ENCODE measurements at places on chromosomes 2 and 18.

- no peak for ATAC-seq
Observed at GRCh38 chr2:106113361-106113966, 80.6 kb downstream of the UXS1 start.

DNA sequence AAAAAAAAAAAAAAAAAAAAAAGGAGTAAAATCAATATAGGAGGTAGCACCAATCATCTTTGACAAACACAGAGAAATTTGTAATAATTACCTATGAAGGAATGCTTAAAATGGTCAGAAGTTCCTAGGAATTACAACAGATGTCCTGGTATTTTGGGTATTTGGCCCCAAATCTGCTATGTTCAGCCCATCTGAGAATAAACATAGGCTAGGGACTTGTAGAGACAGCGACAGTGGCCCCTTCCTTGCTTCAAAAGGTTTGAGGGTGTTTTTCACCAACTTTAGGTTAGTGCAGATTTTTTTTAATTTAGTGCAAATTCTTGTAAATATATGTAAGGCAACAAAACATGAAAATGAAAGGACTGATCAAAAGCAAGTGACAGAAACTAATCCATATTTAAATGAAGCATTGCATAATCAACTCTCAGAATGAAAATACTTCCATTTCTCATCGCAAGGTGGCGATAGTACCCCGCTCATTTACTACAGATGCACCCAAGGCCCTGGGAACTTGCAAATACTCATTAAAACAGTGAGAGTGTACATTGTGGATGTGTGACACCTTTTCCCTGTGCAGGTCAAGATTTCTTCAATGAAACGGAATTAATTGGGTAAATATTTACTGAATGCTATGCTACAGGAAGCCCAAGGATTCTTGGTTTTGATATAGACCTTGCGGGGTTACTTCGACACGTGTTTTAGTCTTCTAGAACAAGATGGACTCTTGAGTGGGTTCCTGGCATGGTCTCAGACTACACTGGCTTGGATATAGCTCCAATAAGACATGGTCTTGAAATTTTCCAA, 44.6 kb downstream of the FAM124B start:
- ATAC-seq: peak; percentile 58

GRCh38 chr2:24471662-24472061, 19.4 kb upstream of the NCOA1 start:
- no peak for ATAC-seq

DNA sequence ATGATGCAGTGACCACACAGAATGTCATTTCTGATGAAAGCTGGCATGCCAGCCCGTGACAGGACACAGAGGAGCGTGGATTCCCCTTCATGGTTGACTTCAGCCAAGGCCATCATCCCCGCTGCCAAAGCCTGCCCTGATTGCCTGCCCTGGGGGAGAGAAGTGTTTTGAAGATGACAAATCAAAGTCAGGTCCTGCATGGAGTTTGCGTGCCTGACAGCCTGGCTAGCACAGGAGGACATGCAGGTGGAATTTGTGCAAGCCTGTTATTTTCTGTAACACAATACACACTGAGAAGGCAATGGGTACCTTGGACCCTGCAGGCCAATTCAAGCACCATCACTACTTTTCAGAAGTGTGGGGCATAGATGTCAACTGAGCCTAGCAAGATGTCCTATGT, 5.4 kb upstream of the IL1R2 start:
- no peak for ATAC-seq

DNA sequence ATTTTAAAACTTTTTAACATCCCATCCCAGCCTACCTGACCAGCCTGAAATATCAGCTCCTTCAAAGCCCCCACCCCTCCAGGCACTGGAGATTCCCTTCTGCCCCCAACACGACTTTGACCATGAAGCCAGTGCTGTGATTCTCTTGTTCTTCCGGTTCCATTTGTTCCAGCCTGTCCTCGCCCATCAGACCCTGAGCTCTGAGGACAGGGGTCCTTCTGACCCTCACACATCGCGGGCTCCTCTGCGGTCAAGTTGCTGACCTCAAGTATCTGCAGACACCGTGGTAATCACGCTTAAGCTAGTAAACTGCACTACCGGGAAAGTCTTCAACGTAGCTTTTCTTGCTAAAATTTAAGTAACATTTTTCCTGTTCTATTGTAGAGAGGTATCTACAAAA, 282.2 kb upstream of the SALL3 start:
- no peak for ATAC-seq

GRCh38 chr2:157899125-157899839, 23.2 kb upstream of the ACVR1 start:
- ATAC-seq: peak; percentile 65

- ATAC-seq: no peak
Observed at GRCh38 chr2:54465143-54465542, 9.0 kb downstream of the SPTBN1 start.

DNA sequence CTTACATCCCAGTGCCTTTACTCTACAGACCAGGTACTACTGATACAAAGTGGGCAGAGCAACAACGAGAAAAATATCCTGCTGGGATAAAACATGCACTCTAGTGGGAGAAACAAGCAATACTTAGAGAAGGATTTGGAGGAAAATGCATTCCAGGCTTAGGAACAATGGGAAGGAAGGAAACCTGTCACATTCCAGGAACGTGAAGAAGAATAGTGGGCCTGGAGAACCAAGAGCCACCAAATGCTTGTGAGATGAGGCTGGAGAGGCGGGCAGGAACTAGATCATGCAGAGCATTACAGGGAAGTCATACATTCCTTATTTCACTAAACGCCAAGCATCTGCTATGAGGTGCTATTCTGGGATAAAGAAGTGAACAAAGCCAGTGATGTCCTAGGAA, 342.3 kb downstream of the DCC start:
- ATAC-seq: no peak

DNA sequence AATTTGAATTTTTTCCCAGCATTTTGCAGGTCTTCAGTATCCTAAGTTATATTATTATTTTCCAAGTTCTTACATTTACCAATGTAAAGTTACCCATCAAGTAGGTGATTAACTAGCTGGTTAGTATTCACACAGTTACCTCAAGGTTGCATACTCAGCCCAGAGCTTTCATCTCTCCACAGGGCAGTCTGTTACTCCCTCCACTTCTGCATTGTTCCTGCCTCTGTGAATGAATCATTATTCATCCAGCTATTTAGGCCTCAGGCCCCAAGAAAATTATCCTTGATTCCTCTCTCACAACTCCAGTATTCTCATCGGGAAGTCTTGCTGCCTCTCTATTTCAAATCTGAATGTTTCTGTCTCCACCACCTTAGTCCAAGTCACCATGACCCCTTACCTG, 92.2 kb downstream of the SMC6 start:
- no peak for ATAC-seq

DNA sequence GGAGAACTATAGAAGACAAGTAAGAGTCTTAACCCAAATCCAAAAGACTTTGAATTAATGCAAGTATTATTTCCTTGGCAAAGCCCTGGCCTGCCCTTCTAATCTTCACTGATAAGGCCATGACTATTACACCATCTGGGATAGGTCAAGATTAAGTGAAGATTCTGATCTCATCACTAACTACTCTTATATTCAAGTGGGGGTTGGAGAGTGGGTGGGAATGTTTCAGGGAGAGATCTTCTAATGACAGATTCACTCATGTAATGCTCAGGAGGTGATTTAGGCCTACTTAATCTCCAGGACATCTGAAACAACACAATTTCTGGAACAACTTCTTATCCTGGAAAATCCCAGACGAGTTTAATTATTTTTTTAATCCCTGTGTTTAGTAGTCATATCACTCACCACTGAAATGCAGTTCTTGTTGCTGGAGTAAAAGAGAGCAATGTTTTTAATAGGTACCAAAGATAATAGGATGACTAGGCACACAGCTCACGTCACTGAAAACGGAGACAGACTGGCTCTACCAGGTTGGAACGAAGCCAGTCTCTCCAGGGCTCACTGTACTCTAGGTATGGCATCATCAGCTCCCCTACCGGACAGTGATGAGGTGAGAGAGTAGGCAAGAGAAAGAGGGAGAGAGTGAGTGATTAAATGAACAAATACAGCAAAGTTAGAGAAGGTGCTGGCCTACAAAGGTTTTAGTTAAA, 133.1 kb downstream of the NCKAP5 start:
- ATAC-seq: no peak

- peak; percentile 85 for ATAC-seq
Observed at GRCh38 chr2:161992531-161992930, 81.5 kb downstream of the DPP4 start.

DNA sequence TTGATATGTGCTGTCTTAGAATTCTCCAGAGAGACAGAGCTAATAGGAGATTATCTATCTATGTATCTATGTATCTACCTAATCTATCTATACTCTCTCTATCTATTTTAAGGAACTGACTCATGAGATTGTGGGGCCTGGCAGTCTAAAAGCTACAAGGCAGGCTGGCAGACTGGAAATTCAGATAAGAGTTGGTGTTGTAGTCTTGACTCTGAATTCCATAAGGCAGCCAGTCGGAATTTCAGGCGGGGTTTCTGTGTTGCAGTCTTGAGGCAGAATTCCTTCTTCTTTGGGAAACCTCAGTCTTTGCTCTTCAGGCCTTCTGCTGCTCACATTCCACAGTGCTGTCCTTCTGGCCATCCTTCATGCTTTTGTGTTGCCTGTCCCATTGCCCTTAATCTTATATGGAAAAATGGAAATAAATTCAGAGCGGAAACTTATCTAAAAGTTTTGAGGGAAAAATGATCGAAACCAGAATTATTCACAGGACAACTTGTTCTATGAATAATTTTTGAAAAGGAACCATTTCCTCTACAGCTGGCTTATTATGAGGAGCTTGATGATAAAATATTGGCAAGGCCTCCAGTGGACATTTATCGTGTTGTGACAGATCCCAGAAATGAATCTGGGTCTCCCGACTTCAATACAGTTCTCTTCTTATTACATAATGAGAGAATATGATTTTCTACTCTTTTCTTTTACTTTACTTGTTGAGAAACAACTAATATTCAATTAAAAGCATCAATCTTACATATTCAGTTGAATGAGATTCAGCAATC, 10.8 kb downstream of the IL1RL1 start:
- no peak for ATAC-seq

- ATAC-seq: no peak
Observed at GRCh38 chr2:19689646-19690168, 212.1 kb downstream of the TTC32 start.

DNA sequence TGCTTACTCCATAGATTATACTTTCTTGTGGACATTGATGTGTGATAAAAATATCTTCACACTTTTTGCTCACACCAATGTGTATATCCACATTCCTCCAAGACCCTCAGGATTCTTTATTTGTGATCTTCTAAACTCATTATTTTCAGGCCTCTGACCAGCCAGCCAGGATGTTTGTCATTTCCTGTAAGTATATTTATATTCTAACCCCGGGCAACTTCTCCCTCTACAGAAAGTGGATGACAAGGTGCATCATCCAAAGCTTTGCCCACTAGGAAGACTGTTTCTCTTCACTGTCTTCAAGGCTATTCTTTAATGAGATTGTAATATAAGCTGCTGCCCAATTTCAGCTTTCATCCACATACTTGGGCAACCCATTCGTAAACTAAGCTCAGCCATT, 3.6 kb upstream of the CWC22 start:
- ATAC-seq: no peak

GRCh38 chr2:128786316-128786715, 467.6 kb upstream of the HS6ST1 start:
- no peak for ATAC-seq

GRCh38 chr2:64987001-64987955, 1.9 kb upstream of the SLC1A4 start:
- ATAC-seq: no peak

DNA sequence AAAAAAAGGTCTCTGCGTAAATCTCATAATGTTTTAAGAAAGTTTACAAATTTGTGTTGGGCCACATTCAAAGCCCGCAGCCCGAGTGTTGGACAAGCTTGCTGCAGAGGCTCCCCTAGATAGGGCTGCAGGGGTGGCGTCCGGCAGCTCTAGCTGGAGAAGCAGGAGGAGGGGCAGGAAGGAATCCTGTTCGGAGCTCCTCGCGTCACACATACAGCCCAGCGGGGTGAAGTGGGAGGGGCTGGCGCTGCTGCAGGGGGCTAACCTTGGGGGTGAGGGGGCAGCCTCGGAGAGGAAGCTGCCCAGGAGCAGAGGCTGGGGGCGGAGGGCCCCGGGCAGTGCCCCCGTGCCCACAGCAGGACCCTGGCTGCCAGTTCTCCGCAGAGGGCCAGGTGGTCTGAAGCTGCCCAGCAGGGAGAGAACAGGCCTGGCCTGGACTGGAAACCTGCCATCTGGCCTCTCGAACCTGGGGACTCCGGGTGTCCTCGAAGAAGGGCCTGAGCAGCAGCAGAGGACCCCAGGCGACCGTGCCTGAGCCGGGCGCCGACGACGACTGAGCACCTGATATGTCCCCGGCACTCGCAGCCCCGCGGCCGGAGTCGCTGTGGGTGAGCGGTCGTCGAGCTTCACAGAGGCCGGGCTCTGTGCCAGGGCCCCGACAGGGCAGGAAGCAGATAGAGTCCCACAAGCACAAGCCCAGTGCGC, 2.6 kb upstream of the GPR35 start:
- ATAC-seq: no peak

DNA sequence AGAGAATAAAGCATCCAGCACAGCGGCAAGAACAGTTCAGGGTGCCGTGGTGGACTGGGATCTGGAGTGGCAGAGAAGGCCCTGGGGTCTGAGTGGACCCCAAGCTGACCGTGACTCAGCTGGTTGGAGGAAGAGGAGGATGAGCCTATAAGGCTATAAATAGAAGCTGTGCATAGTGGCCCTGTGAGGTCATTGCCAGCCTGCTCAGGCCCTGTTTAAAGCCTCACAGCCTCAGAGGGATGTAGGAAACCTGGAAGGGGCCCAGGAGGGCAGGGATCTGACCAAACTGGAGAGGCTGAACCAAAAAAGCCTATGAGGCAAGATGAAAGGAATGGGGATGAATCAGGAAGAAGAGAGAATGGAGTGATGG, 11.3 kb upstream of the DES start:
- ATAC-seq: no peak

- no peak for ATAC-seq
Observed at GRCh38 chr18:48229552-48229981, 179.6 kb downstream of the ZBTB7C start.

- no peak for ATAC-seq
Observed at GRCh38 chr2:136527560-136527959, 237.8 kb upstream of the THSD7B start.

- no peak for ATAC-seq
Observed at GRCh38 chr2:8622199-8622911, 59.5 kb upstream of the ID2 start.

GRCh38 chr18:75984853-75985252, 510.2 kb downstream of the ZNF516 start:
- ATAC-seq: no peak

GRCh38 chr2:182081602-182082260, 96.1 kb downstream of the PPP1R1C start:
- ATAC-seq: no peak

GRCh38 chr2:129862668-129863067, 116.8 kb upstream of the RAB6C start:
- no peak for ATAC-seq

- no peak for ATAC-seq
Observed at GRCh38 chr2:168355121-168355520, 101.0 kb upstream of the CERS6 start.

- no peak for ATAC-seq
Observed at GRCh38 chr2:233107831-233108300, 47.7 kb downstream of the INPP5D start.

All from activated CD4-positive, CD25-positive, alpha-beta regulatory T cell treated with anti-CD3 and anti-CD28 coated beads, Interleukin-2, amount 50 U/mL, for 24 hours (primary cell).